ENCODE measurements at places on chromosomes 3 and 15.

- no peaks in the 10 kb centered on the region for H3K4me1 ChIP-seq
- no peak overlapping the region for H3K4me3 ChIP-seq
- no peaks in the 10 kb centered on the region for H3K36me3 ChIP-seq
- DNase-seq, result no peak
- peaks cover 2% of the 10 kb centered on the region for H3K27me3 ChIP-seq
These were observed 50.2 kb downstream of the SOX2 start for GRCh38 chr3:181761906-181762305.

- no peak overlapping the region for H3K4me3 ChIP-seq
- no peaks in the 10 kb centered on the region for H3K27me3 ChIP-seq
- no peak overlapping the region for H3K27ac ChIP-seq
- no peaks in the 10 kb centered on the region for H3K4me1 ChIP-seq
- no peak for DNase-seq
These were observed 176.5 kb downstream of the FHIT start for GRCh38 chr3:61074783-61075182.

DNA sequence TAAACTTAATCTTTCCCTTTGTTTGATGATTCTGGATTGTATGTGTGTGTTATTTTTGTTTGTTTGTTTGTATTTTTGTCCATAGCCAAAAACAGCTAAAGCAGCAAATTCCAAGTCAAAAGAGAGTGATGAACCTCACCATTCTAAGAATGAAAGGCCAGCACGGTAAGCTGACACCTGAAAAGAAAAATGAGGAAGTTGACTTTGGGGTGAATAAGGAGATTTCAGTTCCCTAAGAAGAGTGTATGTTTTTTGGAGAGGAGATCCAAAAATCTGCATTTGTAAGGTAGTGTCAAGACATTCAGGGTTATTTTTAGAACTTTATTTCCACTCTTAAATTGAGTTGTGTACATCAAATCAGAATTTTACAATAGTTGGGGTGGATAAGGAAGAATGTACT, 52.3 kb upstream of the UTS2B start:
- peaks cover 26% of the 10 kb centered on the region for H3K4me1 ChIP-seq
- H3K4me3 ChIP-seq, result no peak overlapping the region
- H3K27ac ChIP-seq, result peak overlapping the region; percentile 12
- no peak for DNase-seq
- H3K36me3 ChIP-seq, result peaks cover 33% of the 10 kb centered on the region

DNA sequence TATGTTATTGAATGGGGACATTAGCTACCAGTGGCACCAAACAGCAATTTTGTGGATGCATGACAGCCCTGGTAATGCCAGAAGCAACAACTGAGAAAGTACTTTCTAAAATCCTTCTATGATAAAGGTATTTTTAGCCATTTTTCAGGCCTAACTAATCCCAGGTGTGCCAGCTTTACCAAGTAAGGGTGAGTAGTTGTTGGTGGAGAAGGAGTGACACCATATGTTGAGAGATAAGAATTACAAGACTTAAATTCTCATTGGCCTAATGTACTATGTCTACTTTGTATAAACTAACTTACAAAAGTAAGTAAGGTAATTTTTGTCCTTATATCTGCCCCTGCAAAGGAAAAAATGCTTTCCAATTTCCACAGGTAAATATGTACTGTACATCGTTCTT, 4.1 kb upstream of the COX17 start:
- H3K36me3 ChIP-seq, result no peaks in the 10 kb centered on the region
- no peak overlapping the region for H3K4me3 ChIP-seq
- no peak for DNase-seq
- no peak overlapping the region for H3K27ac ChIP-seq

DNA sequence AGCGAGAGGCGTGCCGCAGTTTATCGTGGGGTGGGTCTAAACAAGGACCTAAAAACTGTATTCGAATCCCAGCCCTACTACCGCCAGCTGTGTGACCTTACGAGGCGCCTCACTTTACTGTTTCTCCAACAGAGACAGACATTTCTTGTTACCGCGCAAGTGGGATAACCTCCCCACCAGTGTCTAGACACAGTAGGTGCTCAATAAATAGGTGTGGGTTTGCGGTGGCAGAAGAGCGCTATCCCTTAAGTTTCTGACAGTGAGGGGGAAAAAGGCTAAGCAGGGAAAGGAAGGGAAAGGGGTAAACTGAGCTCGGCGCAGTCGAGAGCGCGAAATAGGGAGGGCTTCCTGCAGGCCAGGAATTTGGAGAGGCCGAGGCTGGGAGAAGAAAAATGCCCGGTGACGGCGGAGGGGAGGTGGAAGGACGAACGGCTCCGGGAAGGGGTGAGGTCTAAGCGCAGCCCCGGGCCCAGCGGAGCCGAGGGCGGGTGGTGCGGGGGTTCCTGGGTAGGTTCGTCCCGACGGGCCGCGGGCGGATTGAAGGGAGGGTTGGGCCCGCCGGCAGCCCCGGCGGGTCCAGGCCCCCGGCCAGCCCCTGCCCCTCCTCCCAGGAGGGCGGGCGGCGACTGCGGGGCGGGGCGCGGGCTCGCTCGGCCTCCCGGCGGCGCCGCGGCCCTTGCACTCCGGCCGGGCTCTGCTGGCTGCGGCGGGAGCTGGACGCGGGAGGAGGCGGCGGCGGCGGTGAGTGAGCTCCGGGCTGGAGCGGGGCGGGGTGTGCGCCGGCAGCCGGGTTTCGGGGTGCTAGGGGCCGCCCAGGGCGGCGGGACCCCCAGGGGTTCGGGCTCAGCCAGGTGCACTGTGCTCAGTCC, at the start of gene CGNL1:
Gene CGNL1 (plus strand): TSS at position 679 of the 869 bp plus-strand sequence. CDS start 61,495 bp downstream, outside the sequence.
- H3K4me3 ChIP-seq, result peak within 1 kb of the TSS; percentile 85
- peaks cover 26% of the 10 kb centered on the region for H3K27me3 ChIP-seq
- H3K36me3 ChIP-seq, result peaks cover 2% of the 10 kb centered on the region
- H3K27ac ChIP-seq, result no peak within 1 kb of the TSS
- H3K4me1 ChIP-seq, result peaks cover 5% of the 10 kb centered on the region

- H3K27ac ChIP-seq, result peak overlapping the region; percentile 28
- no peak overlapping the region for H3K4me3 ChIP-seq
- DNase-seq, result no peak
- H3K36me3 ChIP-seq, result no peaks in the 10 kb centered on the region
- peaks cover 7% of the 10 kb centered on the region for H3K4me1 ChIP-seq
These were observed 4.5 kb upstream of the RPL24 start for GRCh38 chr3:101690972-101691371.

GRCh38 chr15:54829821-54830220, 366.9 kb downstream of the RSL24D1 start:
- no peak overlapping the region for H3K27ac ChIP-seq
- H3K4me3 ChIP-seq, result no peak overlapping the region
- H3K27me3 ChIP-seq, result no peaks in the 10 kb centered on the region

GRCh38 chr3:193744822-193745684, 152.0 kb downstream of the OPA1 start:
- no peak for DNase-seq
- peaks cover 11% of the 10 kb centered on the region for H3K4me1 ChIP-seq
- H3K27ac ChIP-seq, result peak overlapping the region; percentile 85

- peaks cover 19% of the 10 kb centered on the region for H3K4me1 ChIP-seq
- no peak overlapping the region for H3K4me3 ChIP-seq
- H3K27ac ChIP-seq, result no peak overlapping the region
- peaks cover 19% of the 10 kb centered on the region for H3K27me3 ChIP-seq
These were observed 9.0 kb downstream of the IGDCC4 start for GRCh38 chr15:65413760-65414144.

GRCh38 chr15:28086175-28086703, 12.9 kb downstream of the OCA2 start:
- peaks cover 12% of the 10 kb centered on the region for H3K4me1 ChIP-seq
- H3K27me3 ChIP-seq, result peaks cover 16% of the 10 kb centered on the region
- peaks cover 5% of the 10 kb centered on the region for H3K36me3 ChIP-seq
- no peak overlapping the region for H3K4me3 ChIP-seq
- no peak overlapping the region for H3K27ac ChIP-seq
- DNase-seq, result peak; percentile 55

- H3K4me1 ChIP-seq, result no peaks in the 10 kb centered on the region
- no peak overlapping the region for H3K4me3 ChIP-seq
- no peak overlapping the region for H3K27ac ChIP-seq
- no peak for DNase-seq
These were observed 534.6 kb upstream of the ATP11B start for GRCh38 chr3:182258538-182259177.

DNA sequence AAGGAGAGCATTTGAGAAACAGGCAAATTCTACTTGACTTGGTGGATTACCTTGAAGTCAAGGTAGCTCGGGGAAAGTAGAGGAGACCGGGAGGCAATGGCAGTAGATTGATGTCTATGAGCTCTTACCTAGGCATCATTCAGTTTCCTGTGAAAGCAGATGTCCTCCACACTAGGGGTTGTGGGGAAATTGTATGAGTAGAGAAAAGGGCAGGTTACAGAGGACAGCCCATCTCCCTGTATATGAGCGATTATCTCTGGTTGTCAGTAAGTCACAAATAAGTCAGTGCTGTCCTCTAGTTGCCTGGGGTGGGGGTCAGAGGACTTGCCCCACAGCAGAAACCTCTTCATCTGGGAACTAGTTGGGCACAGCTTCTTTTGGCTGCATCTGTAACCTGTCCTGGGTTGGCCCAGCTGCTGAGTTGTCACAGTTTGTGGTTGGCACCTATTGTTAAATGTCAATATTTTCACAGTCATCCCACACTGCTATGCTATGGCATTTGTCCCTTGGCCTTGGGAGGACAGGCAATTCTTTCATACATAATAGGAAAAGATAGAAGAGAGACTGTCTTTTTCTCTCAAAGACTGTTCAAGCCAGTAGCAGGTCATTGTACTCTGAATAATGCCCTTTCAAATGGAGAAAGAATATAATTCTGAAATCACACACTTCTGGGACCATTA, 53.6 kb upstream of the LRRFIP2 start:
- H3K27me3 ChIP-seq, result peaks cover 6% of the 10 kb centered on the region
- no peaks in the 10 kb centered on the region for H3K36me3 ChIP-seq

DNA sequence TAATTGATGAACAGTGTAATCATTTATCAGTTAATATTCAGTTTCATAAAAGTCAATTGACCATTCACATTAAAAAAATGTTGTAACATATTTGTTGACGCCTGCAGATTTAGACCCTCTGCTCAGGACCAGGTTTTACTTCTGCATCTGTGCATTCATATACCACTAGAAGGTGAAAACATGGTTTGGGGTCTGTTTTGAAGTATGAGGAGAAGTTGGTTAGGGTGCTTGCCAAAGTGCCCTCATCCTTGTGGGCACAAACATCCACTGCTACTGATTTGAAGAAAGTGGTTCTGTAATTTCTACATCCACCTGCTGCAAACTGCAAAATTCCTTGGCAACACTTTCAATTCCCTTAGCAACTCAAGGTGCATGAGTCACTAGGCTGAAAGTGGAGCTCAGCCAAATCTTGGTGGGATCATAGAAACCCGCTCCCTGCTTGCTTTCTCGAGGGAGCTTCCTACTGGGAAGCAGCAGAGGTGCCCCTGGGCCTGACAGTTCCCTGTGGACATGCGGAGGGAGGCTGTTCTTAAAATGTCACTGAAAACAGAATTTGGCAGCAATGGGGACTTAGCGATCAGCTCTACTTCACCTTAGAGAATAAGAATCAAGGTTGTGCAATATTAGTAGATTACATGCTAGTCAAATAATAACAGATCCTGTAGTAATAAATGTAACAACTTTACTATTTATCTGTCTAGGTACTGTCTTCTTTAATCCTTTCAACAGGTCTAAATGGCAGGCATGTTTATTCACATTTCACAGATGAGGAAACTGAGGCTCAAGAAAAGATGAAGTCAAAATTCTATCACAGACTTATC, 301.0 kb upstream of the TBL1XR1 start:
- no peak for DNase-seq
- H3K4me1 ChIP-seq, result peaks cover 3% of the 10 kb centered on the region
- no peaks in the 10 kb centered on the region for H3K36me3 ChIP-seq
- no peaks in the 10 kb centered on the region for H3K27me3 ChIP-seq

- no peak overlapping the region for H3K4me3 ChIP-seq
- no peaks in the 10 kb centered on the region for H3K36me3 ChIP-seq
- no peaks in the 10 kb centered on the region for H3K4me1 ChIP-seq
- peaks cover 4% of the 10 kb centered on the region for H3K27me3 ChIP-seq
These were observed 178.5 kb upstream of the ZBTB20 start for GRCh38 chr3:115325539-115325938.

DNA sequence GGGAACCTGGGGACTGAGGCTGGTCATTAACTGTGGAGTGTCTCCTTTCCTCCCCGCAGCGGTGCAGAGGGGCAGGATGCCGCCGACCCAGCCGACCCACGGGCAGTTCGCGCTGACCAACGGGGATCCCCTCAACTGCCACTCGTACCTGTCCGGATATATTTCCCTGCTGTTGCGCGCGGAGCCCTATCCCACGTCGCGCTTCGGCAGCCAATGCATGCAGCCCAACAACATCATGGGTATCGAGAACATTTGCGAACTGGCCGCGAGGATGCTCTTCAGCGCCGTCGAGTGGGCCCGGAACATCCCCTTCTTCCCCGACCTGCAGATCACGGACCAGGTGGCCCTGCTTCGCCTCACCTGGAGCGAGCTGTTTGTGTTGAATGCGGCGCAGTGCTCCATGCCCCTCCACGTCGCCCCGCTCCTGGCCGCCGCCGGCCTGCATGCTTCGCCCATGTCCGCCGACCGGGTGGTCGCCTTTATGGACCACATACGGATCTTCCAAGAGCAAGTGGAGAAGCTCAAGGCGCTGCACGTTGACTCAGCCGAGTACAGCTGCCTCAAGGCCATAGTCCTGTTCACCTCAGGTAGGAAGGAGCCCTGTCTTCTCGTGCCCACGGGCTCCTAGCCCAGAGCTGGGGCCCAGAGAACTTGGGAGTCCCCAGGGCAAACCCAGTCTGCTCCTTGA, 3.7 kb downstream of the NR2F2 start:
- DNase-seq, result no peak
- peaks cover 5% of the 10 kb centered on the region for H3K36me3 ChIP-seq
- no peak overlapping the region for H3K4me3 ChIP-seq
- H3K27me3 ChIP-seq, result peaks cover 29% of the 10 kb centered on the region
- no peak overlapping the region for H3K27ac ChIP-seq
- peaks cover 5% of the 10 kb centered on the region for H3K4me1 ChIP-seq

DNA sequence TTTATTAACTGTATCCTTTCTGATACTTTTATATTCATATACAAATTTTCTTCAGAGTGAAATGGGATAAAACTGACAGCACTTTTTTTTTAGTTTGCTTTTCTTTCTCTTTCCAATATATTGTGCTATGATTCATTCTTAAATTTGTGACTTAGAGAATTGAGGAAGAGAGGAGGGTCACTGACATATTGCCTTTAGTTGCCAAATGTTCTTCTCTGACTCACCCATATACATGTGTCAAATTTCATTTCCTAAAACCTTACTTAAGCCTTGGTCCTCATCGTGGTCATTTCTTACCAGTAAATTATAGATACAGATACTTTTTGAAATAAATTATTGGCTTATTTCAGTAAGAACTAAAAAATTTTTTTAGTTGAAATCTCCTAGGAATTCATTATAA, 53.9 kb downstream of the CLASP2 start:
- peaks cover 14% of the 10 kb centered on the region for H3K36me3 ChIP-seq
- H3K27me3 ChIP-seq, result no peaks in the 10 kb centered on the region
- peaks cover 9% of the 10 kb centered on the region for H3K4me1 ChIP-seq
- no peak for DNase-seq
- no peak overlapping the region for H3K4me3 ChIP-seq
